Lower lobe of right lung (tissue), 2 donors: ENCODE measurements at places on chromosomes 12 and 14. TPM values are rescaled to one million over a fixed set of nuclear protein-coding genes. Genes with fewer than 3 reads are reported as not detected.

DNA sequence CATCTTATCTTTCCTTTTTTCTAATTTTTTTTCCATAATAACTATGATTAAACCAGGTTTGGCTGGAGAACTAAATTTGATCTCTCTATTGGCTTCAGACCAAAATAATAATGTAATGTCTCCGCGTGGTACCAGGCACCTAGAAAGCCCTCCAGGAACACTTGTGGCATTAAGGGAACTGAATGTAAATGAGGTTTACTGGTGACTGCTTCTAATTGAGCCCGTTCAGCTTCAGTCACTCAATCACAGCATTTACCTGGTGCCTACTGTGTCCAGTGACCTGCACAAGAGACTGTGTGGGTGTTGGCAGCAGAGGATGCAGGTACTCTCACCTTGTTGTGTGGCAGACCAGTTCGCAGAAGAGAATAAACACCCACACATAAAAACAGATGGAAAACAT is 302.5 kb downstream of the DPF3 start:
- no peak overlapping the region for H3K4me3 ChIP-seq
- no peak for DNase-seq
- H3K27me3 ChIP-seq = peaks cover 8% of the 10 kb centered on the region
- no peaks in the 10 kb centered on the region for H3K4me1 ChIP-seq
- no peak overlapping the region for H3K27ac ChIP-seq

- no peaks in the 10 kb centered on the region for H3K36me3 ChIP-seq
- H3K27me3 ChIP-seq = no peaks in the 10 kb centered on the region
- DNase-seq = no peak
- H3K4me3 ChIP-seq = no peak overlapping the region
These were observed 37.2 kb downstream of the DPF3 start for GRCh38 chr14:72856530-72857266.

- H3K27ac ChIP-seq = no peak overlapping the region
- no peaks in the 10 kb centered on the region for H3K27me3 ChIP-seq
- H3K4me1 ChIP-seq = no peaks in the 10 kb centered on the region
- H3K36me3 ChIP-seq = no peaks in the 10 kb centered on the region
- H3K4me3 ChIP-seq = no peak overlapping the region
These were observed 99.1 kb downstream of the SYT1 start for GRCh38 chr12:78963439-78964227.

GRCh38 chr12:31008241-31008761 is 65.4 kb upstream of the DDX11 start:
- no peaks in the 10 kb centered on the region for H3K36me3 ChIP-seq
- no peaks in the 10 kb centered on the region for H3K4me1 ChIP-seq
- no peak overlapping the region for H3K27ac ChIP-seq

Gene KRT75
- not detected for total RNA-seq

Gene GLT8D2
- 10.5 TPM for total RNA-seq

Gene EMP1
- 195 TPM for total RNA-seq
